ENCODE measurements at places on chromosomes 3 and 15.

DNA sequence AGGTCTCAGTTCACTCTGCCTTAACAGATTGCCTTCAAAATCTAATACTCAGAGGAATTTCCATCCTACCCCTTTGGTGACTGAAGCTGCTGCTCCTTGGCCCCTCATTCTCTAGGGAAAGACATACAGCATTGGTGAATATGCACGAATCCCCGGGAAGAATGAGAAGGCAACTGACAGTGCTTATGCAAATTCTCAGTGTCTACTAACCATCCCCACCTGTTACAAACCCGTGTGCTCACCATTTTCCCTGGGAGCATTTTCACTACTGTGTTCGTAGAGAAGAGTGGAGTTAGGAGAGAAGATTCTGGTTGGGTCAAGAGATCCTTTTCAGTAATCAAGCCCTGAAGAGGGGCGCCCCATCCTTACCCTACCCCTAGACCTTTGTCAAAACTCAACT is 37.7 kb downstream of the SYNM start:
- no peak for DNase-seq

GRCh38 chr3:107994181-107994580 is 96.7 kb downstream of the CD47 start:
- no peak for DNase-seq

GRCh38 chr3:155179966-155180757 is 100.0 kb downstream of the MME start:
- DNase-seq: no peak

DNA sequence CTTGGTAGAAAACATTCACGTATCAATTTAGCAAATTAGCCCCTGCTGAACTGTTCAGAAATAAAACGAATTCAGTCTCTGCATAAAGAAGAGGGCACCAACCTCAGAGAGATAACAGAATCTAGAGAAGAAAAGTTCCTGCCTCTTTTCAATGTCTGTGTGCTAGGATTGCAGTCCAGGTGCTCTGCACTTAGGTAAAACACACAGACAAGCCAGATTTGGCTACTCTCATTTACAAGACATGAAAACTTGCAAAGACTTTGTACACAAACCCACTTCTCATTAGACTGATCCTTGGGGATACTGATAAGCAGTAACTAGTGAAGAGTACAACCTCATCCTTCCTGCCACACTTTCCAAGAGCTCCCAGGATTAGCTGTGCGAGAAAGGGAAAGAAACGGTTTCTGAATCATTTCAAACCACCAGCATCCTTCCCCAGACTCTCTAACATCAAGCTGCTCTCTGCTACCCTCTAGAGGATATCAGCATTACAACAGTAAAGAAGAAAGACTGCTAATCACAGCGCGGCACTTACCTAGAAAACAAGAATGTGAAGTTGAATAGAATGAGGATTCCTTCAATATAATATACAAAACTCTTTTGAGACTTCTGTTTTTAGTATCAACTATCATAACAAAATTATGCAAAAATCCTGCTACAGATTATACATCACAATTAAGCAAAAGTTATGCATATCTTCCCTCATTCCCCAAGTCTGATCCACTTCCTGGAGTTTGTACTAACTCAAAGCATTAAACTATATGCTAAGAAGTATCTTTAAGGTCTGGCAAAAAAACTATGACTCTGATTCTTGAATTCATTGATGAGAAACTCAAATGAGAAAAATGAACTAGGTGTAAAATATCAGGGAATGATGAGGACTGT is 306.4 kb downstream of the MAGI1 start:
- peak; percentile 50 for DNase-seq

- peak; percentile 32 for DNase-seq
These were observed 18.3 kb downstream of the THBS1 start for GRCh38 chr15:39598958-39599845.

- peak; percentile 2 for DNase-seq
These were observed 37.7 kb upstream of the SYNPR start for GRCh38 chr3:63240381-63240902.

GRCh38 chr3:67739851-67740250 is 85.4 kb upstream of the SUCLG2 start:
- no peak for DNase-seq

GRCh38 chr3:12300137-12300536 is 11.3 kb downstream of the PPARG start:
- no peak for DNase-seq

DNA sequence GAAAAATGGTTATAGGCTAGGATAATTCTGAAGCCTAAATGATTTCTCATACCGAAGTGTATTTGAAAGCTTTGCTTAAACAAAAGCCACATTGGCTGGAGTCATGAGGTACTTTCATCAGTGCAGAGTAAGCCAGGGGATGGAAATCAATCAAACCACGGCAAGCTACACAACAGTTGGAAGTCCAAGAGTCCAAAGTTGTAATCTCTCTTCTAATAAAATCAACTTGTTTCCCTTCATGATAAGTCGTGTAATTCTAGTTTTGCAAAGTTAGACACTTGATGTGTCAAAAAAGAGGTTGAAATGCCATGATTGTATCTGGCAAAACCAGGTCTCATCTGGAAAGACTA is 250.5 kb upstream of the VEPH1 start:
- no peak for DNase-seq

DNA sequence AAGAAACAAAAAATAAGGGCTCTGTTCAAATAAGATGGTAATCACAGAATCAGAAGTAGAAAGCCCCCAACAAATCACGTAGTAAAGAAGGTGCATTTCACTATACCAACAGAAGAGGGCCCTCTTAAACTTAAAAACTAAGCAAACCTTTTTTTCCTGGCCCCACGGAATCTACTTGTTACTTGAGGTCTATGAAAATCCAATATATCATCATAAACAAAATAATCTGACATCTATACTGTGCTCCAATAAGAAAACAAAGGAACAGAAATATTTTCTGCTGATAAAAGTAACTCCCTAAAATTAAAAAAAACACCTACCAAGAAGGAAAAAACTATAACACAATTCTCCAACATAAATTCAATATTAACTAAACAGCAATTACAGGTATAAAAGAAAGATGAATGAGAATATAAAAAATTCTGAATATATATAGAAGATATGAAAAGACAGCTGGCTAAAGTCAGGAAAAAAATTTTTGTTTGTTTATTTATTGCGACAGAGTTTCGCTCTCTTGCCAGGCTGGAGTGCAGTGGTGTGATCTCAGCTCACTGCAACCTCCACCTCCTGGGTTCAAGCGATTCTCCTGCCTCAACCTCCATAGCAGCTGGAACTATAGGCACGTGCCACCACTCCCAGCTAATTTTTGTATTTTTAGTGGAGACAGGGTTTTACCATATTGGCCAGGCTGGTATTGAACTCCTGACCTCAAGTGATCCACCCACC is 81.8 kb downstream of the CLASP2 start:
- DNase-seq: peak; percentile 36
